Stimulated activated CD8-positive, alpha-beta memory T cell treated with anti-CD3 and anti-CD28 coated beads, Interleukin-12 subunit alpha, Interleukin-12 subunit beta, amount 100 ng/mL, for 4 hours (primary cell): ENCODE measurements at places on chromosomes 2 and 18.

- DNase-seq, result no peak
Observed at GRCh38 chr2:104982111-104982510, 55.8 kb upstream of the MRPS9 start.

- DNase-seq, result no peak
Observed at GRCh38 chr2:40271094-40271493, 180.8 kb downstream of the SLC8A1 start.

DNA sequence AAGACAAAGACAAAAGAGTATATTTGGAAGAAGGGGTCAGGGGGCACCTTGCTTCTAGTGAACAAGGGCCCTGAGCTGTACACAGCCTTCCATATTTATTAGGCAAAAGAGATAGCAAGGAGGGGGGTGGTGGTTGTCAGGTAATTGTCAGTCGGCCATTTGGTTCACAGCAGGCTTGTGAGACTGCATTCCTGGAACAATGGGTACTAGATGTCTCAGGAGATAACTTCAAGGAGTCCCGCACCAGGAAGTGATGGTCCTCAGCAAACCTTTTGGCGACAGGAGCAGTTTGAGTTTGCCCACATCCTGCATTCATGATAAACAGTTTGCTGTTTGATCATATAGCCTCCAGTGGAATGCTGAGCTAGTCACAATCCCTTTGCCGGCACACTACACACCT is 376.4 kb upstream of the RAB12 start:
- no peak for DNase-seq

- DNase-seq, result no peak
Observed at GRCh38 chr2:65658266-65658665, 225.9 kb upstream of the SPRED2 start.

DNA sequence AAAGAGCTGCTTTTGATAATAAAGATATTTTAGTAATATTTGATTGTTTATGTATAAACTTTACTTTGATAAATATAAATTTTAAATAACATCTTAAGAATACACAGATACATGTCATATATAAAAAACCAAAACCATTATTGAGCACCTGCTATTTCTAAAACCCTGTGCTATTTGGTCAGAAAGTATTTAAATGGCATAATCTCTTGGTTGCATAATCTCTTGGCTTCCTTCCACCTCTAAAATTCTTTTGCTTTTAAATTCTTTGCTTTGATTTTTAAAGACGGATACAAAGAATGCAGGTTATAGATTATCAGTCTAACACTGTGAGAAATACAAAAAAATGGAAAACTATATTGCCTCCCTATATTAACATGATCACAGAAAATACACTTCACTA is 36.9 kb downstream of the ACMSD start:
- DNase-seq, result no peak

DNA sequence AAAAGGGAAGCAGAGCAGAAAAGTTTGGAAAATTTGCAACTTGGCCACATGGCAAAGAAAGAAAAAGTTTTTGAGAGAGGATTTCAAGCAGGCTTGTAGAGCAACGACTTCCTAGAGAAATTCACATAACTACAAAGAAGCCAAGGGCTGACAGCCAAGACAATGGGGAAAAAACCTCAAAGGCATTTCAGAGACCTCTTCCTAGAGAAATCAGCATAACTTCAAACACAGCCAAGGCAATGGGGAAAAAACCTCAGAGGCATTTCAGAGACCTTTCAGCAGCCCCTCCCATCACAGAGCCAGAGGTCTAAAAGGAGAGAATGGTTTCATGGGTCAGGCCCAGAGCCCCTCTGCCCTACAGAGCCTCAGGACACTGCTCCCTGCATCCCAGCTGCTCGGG is 7.2 kb downstream of the ADI1 start:
- no peak for DNase-seq

- DNase-seq, result no peak
Observed at GRCh38 chr2:210162466-210163124, 8.6 kb downstream of the KANSL1L start.

DNA sequence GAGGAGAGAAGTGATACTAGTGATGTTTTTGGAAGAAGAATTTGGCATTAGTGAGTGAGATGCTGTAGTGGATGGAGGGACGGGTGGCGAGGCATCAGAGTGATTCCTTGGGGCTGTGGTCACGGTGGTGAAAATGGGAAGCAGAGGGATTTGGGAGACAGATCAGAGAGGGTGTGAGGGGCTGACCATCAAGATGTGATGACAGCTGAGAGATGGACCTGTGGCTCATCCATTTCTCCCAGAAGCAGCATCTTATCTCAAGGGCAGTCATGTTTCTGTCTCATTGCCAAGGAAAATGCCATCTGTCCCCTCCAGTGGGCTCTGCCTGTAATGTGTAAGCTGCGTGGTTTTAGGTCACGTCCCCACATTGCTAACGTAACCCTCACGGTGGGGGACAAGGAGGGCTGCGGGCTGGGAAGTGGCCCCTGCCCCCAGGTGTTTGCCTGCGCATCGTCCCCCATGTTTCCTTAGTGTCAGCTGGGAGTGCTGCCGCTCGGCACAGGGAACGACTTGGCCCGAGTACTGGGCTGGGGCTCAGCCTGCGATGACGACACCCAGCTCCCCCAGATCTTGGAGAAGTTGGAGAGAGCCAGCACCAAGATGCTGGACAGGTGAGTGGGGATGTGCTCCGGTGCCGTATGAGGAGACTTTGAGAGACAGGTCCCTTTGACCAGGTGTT is 91.0 kb downstream of the DGKD start:
- DNase-seq, result no peak

DNA sequence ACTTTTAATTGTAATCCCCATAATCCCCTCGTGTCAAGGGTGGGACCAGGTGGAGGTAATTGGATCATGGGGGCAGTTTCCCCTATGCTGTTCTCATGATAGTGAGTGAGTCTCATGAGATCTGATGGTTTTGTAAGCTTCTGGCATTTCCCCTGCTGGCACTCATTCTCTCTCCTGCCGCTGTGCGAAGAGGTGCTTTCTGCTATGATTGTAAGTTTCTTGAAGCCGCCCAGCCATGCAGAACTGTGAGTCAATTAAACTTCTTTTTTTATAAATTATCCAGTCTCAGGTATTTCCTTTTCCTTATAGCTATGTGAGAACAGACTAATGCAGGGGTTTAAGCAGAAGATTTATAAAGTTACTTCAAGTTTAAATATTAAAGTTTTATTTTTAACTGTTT is 655.2 kb downstream of the EPHA4 start:
- DNase-seq, result no peak

GRCh38 chr2:235950473-235950809 is 217.7 kb downstream of the GBX2 start:
- DNase-seq, result no peak

DNA sequence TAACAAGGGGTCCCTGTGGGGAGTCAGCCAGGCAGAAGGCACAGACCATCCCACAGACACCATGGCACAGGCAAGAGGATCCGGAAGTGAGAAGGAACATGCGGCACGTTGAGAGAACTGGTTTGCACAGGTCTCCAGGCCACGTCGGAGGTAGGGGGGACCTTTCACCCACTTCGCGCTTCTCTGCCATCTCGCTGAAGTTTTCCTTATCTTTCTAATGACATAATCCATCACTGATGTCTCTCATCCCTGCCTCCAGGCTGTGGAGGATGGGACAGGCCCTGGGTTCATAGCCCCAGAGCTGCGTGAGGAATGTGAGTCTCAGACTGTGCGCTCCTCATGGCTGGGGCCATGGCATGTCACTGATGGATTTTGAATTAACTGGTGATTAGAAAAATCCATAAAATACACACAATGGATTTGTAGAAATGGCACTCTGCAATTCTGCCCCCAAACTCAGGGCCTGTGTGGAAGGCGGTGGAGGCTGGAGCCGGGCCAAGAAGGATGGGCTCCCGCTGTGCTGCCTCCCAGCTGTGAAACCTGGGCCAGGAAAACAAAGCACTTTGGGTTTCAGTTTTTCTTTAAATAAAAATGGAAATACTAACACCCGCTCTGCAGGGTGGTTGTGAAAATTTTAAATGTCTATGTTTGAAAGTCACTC is 113.3 kb upstream of the ALKAL2 start:
- DNase-seq, result no peak

- no peak for DNase-seq
Observed at GRCh38 chr2:115389024-115389423, 946.6 kb downstream of the DPP10 start.

DNA sequence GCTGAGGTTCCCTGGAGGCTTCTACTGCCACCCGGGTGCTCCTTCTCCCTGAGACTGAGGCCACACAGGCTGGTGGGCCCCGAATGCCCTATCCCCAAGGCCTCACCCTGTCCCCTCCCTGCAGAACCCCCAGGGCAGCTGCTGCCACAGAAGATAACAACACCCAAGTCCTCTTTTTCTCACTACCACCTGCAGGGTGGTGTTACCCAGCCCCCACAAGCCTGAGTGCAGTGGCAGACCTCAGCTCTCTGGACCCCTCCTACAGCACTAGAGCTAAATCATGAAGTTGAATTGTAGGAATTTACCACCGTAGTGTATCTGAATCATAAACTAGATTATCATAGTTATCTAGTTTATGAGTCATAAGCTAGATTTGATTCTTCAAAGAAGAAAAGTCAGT is 7.3 kb upstream of the CENPA start:
- DNase-seq, result no peak

GRCh38 chr2:239192456-239192855 is 208.4 kb downstream of the HDAC4 start:
- no peak for DNase-seq

DNA sequence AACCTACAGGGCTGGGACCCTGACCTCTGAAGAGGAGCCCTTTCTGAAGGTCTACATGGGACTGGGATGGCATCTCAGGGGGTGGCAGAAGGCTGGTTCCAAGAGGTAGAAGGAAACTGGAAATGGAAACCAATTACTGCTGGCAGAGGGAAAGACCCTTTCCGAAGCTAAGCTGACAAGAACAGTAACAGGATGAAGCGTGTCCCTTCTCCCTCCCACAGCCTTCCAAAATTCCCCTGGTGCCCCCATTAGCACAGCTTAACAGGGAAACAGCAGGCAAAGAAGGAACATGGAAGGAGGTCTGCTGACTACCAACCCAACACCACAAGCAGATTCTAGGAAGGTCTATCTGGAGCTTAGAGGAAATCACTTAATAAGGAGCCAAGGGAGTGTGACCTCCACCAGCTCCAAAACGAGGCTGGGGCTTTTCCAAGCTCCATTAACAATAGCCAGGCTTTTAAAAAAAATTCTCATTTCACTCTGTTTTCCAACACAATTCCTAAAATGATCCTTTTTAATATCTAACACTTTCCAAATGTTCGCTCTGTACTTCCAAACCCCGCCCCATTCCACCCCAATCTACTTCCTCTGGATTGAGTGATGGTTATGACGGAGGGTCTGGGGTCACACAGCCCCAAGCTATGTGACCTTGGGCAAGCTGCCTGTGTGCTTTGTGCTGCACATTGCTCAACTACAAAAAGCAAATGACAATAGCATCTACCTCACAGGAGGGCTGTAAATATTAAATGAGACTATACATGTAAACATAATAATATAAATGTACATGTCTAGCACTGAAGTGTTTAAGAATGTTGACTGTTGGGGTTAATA is 55.2 kb downstream of the STK39 start:
- no peak for DNase-seq

- no peak for DNase-seq
Observed at GRCh38 chr2:205407984-205408383, 274.3 kb upstream of the NRP2 start.

- DNase-seq, result no peak
Observed at GRCh38 chr18:22318745-22319407, 98.8 kb downstream of the CTAGE1 start.

- no peak for DNase-seq
Observed at GRCh38 chr2:191705084-191705483, 27.1 kb downstream of the NABP1 start.

- DNase-seq, result no peak
Observed at GRCh38 chr2:203002054-203002821, 12.4 kb upstream of the NBEAL1 start.

- no peak for DNase-seq
Observed at GRCh38 chr18:45993438-45993837, 26.3 kb upstream of the EPG5 start.

DNA sequence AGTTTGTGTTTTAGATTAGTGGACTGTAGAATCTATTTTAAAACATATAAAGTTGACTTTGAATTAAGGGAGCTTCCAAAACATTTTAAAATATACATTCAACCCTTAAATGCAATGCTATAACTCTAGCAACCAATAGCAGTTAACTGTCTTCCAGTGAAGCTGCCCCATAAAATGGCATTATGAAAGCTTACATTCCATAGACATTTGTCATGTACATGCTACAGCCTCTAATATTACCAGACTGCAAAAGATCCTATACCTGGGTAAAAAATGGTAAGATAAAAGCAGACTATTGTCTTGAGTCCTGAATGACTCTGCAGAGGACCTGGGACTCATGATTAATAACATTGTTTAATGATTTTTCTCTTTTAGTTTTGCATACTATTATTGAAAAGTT is 489.4 kb downstream of the LRP1B start:
- no peak for DNase-seq

DNA sequence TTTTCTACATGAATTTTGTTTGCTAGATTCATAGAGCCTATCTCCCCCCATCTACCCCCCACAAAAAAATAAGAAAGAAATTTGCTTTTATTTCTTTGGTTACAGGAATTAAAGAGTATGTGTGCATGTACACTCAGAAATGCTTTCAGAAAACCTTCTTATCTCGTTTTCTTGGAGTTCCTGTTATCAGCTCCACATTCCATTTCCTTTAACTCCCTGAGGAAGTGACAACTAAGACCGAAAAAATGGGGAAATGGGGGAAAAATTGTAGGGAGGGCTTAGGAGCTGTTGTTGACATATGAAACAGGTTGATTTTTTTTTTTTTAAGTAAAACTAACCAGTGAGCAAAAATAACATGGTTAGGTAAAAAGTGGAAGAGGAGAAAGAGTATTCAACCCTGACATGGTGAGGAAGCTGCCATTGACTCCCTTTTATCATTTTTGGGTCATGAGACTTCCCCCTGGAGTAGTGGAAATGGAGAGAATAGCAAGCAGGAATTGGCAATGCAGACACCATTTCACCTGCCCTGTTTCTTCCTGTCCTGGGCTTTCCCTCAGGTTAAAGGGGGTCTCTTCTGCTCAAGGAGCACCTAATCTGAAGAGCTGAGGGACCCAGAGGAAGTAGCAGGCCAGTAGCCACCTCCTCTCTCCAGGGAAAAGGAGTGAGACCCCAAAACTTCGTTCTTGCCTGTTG is 93.5 kb downstream of the OSBPL6 start:
- DNase-seq, result no peak

- DNase-seq, result no peak
Observed at GRCh38 chr2:55743583-55743982, 49.9 kb upstream of the PNPT1 start.

- no peak for DNase-seq
Observed at GRCh38 chr2:137797641-137798040, 166.6 kb upstream of the HNMT start.

DNA sequence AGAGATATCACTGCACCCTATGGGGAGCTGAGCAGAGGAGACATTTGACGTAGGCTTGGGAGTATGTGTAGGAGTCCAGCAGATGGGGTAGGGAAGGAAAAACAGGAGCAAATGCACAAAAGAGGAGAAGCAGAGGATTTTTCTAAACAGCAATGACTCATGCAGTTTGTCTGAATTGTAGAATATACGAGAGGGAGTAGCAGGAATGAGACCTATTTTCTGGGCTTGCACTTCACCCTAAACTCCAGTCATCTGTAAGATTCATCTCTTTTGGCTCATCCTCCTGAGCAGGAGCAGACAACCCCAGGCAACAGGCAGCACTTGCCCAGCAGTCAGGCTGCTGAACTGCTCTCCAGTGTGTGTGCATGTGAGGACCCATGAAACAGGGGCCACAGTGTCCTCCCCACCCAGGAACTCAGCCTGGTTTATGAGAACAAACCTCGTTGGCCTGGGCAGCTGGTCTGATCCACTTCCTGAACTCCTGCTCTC is 100.2 kb upstream of the CDC42EP3 start:
- DNase-seq, result no peak

GRCh38 chr2:74915743-74916142 is 42.7 kb upstream of the POLE4 start:
- DNase-seq, result no peak
